ENCODE measurements at places on chromosomes 3 and 15.

DNA sequence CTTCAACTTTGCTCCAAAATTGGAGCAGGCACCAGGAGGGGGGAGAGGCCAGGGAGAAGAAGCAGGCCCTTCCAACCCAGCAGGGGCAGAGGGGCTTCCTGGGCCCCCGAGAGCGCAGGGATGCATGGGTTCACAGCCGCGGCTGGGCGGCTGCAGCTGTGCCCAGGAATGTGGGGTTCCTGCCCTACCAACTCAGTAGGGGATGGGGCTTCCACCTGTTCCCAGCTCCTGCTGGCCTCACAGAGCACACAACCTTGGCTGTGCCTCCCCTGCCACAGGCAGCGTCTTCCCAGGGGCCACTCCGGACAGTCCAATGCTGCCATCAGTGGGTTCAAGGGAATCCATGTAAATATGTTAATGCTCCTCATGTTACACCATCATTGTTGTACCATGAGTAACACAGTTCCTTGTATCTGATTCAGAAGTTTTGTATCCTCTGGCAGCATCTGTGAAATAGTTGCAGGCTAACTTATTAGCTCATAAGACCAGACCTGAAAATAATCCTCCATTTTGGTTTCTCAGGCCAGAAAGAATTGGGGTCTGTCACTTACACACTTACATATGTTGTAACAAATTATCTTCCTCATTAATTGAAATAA, 12.1 kb upstream of the SIAH2 start:
- no peak for DNase-seq

- no peak for DNase-seq
These were observed 11.3 kb downstream of the PPARG start for GRCh38 chr3:12300137-12300536.

GRCh38 chr3:4748701-4749378, 230.4 kb upstream of the BHLHE40 start:
- no peak for DNase-seq

DNA sequence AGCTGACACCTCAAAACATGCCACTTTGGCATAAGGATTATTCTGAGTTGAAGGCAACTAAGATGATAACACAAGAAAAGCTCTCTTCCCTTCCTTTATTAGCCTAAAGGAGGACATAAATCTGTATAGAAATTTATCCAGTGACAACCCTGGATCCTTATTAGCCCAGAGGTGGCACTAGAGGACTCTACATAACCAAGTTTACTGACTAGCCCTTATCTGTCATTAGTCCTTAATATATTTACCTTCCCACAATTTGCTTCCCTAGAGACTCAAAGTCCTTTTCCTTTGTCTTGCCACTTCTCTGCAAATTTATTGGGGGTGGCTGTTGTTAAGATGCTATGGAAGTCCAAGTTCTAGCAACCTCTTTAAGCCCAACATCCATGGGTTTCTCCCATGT, 26.7 kb downstream of the CEP70 start:
- no peak for DNase-seq

DNA sequence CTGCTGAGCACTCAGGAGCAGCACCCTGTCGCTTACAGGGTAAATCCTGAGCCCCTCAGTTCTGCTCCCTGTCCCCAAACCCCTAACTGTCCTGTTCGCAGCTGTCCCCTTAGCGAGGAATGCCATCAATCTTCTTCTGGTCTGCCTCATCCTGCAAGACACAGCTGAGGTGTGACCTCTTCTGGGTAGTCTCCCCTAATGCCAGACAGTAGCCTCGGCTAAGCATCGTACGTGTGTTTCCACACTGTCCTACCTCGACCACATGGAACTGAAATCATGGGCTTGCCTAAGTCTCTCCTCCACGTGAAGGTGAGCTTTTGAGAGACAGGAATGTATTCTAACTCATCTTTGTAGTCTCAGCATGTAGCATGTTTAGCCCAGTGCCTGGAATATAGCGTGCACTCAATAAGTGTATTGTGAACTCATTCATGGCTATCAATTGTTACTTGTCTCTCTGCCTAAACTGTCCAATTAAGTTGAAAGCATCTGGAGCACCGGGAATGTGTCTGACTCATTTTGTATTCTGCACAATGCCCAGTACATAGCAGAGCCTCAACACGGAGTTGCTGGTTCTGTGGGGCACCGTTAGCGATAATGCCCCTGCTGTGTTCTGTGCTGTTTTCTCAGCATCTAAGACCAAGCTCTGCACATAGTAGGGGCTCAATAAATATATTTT, 90.2 kb downstream of the HES1 start:
- no peak for DNase-seq

DNA sequence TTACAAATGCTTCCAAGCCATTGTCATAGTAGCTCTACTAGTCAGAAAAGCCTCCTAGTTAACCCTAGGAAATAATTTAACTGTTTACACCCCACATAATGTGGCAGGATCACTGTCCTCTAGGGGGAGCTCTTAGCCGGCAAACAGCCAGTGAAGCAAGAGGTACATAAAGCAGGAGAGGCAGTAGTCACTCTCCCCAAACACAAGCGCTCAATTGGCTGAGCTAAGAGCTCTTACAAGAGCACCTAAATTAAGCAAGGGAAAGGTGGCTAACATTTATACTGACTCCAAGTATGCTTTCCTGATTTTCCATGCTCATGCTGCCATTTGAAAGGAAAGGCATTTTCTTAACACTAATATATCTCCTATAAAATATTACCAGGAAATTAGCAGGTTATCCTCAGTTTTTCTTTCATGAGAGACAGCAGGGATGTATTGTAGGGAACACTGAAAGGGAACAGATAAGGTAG, 37.6 kb downstream of the NCEH1 start:
- DNase-seq, result no peak

- DNase-seq, result no peak
These were observed 6.3 kb downstream of the EIF4A2 start for GRCh38 chr3:186789554-186790260.

GRCh38 chr15:90681480-90681879, 35.7 kb upstream of the BLM start:
- peak; percentile 79 for DNase-seq

DNA sequence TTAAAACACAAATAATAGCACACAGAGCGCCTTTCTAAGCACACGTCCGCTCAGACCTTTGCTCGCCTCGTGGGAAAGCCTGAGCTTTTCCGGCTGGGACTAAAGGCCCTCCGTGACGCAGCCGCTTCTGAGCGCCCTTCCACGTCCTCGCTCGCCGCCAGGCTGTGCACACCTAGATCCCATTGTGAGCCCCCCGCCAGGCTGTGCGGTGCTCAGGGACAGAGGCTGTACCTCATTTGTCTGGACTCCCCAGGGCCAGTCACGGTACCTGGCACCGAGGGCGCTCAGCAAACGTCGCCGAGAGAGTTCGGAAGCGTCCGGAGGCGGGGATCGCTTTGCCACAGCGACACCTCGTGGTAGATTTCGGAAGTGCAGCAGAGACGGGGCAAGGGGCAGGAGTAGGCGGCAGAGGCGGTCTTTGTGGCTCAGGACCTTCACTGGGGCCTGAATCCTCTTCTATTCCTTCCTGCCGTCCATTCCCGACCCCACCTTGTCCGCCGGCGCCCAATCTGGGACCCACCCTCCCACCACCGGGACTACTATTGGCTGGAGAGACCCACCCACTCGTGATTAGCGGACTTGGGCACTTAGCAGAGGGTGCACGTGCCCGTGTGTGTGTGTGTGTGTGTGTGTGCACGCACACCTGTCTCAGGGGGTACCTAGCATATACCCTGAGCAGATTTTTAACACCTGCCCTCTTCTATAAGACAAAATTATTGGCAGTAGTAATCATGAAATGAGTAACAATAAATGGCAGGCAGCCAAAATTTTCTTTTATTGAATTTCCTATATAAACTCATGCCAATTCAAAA, 65.6 kb downstream of the RHCG start:
- DNase-seq, result peak; percentile 14

GRCh38 chr3:71051893-71052687, 531.4 kb downstream of the FOXP1 start:
- no peak for DNase-seq

DNA sequence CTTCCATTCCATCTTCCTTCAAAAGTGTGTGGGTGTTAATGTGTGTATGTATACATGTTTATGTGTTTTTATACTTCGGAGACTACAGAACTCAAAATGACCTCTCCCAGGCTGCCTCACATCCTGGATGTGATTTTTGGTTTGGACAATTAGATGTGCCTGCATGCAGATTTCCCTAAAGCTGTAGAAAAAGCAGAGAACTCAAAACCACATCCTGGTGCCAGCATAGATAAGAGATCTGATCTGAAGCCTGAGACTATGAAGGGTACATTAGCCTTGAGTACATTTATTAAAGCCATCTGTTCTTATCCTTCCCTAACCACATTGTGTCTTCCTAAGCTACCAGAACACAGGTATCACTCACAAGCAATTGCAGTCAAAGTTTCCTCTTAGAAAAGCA, 319.4 kb upstream of the RASGRP1 start:
- DNase-seq, result no peak

DNA sequence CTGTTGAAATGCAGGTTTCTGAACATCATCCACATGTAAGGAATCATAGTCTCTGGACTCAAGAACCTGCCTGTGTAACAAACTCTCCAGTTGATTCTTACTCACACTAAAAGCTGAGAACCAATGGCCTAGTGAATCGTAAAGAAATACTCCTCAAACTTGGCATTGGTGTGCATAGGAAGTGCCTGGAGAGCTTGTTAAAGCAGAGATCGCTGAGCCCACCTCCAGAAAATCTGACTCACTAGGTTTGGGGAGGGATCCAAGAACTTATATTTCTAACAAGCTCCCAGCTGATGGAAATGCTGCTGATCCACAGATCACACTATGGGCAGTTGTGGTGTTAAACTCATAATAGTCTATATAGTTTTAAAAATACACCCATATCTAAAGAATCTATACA, 55.8 kb upstream of the LMCD1 start:
- DNase-seq, result peak; percentile 80

GRCh38 chr3:186612721-186613636, at the start of gene AHSG:
Gene AHSG, plus strand, starts transcription at chr3:186613060. Its CDS starts 82 bp downstream, at chr3:186613142.
- no peak for DNase-seq

DNA sequence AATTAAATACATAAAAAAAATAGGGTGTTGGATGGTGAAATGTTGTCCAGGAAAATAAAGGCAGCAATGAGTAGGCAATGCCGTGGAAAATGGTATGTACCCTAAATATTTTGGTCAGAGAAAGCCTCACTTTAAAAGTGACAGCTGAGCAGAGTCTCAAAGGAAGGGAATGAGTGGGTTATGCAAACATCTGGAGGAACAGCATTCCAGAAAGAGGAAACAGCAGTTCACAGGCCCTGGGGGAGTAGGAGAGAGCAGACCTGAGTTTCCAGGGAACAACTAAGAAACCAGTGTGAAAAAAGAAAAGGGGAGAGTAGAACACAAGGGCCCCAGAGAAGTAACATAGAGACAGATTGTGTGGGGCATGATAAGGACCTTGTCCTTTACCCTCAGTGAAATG, 230.0 kb upstream of the CNTN3 start:
- DNase-seq, result no peak

GRCh38 chr15:63890617-63891016, 56.9 kb upstream of the HERC1 start:
- no peak for DNase-seq

DNA sequence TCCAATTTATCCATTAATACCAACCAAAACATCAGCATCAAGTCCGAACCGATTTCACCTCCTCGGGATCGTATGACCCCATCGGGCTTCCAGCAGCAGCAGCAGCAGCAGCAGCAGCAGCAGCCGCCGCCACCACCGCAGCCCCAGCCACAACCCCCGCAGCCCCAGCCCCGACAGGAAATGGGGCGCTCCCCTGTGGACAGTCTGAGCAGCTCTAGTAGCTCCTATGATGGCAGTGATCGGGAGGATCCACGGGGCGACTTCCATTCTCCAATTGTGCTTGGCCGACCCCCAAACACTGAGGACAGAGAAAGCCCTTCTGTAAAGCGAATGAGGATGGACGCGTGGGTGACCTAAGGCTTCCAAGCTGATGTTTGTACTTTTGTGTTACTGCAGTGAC, 20.8 kb downstream of the LYSMD4 start:
- no peak for DNase-seq

- no peak for DNase-seq
These were observed 46.5 kb downstream of the BSN start for GRCh38 chr3:49600781-49601180.

- no peak for DNase-seq
These were observed 6.3 kb upstream of the CTSH start for GRCh38 chr15:78950902-78951840.

- no peak for DNase-seq
These were observed 32.9 kb upstream of the PIK3R4 start for GRCh38 chr3:130779486-130779885.

DNA sequence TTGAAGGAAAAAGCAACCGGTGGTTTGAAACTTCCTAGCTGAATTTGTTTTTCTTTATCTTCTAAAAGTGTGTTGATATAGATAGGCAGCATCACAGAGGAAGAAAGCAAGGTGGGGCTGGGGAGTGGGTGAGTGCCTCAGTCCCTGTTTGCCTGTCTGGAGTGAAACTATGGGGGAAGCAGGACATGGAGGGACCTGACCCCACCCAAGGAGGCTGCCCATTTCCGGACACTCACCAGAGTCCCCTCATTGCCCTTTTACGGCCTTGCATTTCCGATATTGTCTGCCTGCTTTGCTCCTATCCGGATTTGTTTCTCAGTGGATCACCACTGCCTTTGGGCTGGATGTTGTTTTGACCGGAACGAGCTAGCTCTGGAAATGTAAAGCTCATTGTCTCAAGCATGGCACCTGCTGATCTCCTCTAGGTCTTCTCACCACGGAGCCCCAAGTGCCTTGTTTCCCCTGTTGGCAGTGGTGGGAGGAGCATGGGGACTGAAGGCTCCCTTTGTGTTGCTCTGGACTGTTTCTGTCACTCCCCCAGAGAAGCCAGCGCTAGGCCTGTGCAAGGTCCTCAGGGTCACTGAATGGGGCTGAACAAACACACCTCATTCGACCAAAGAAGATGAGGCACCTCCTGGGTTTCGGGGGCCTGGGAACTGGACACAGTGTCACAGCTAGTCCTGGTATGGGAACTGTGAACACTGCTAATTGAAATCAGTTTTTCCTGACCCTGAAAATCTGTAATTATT, 7.0 kb downstream of the CLDN11 start:
- no peak for DNase-seq

DNA sequence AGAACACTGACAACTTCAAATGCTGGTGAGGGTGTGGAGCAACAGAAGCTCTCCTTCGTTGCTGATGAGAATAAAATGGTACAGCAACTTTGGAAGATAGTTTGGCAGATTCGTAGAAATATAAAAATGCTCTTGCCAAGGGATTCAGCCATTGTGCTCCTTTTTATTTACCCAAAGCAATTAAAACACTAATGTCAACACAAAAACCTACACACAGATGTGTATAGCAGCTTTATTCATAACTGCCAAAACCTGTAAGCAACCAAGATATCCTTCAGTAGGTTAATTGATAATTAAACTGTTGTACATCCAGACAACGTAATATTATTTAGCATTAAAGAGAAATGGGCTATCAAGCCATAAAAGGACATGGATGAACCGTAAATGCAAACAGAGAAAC, 37.8 kb upstream of the LSAMP start:
- DNase-seq, result no peak

GRCh38 chr3:42704136-42704841, 1.7 kb upstream of the HHATL start:
- peak; percentile 50 for DNase-seq

- no peak for DNase-seq
These were observed 99.9 kb downstream of the CACNA1D start for GRCh38 chr3:53594276-53594675.
